ENCODE measurements at places on chromosomes 7 and 10.

DNA sequence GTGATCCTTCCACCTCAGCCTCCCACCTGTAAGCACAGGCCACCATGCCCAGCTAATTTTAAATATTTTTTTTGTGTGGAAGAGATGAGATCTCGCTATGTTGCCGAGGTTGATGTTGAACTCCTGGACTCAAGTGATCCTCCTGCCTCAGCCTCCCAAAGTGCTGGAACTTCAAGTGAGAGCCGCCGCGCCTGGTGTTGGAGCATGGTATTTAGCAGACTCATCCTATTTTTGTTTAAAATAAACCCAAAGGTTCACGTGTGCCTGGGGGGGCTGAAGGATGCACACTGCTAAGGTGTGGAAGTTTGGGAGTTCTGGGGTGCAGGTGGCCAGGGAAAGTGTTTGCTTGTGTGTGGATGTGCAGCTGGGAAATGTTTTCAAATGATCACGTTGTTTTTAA lies 18.1 kb downstream of the PDGFA start:
- DNase-seq: no peak

DNA sequence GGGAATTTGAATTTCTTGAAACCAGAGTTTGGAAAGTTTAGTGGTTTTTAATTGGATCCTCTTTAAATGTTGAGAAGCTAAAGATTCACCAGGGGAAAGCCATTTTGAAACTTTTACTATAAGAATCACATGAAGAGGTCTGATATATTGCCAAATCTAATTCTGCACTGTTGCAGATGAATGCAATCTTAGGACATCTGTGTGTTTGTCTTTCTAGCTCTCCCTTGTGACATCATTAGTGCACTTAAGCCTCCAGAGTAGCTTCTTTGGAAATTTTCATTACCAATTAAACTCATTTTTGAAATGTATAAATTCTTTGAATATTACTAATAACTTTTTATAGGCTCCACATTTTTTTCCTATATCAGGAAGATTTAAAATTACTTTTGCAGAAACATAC lies 160.2 kb downstream of the BICC1 start:
- no peak for DNase-seq

DNA sequence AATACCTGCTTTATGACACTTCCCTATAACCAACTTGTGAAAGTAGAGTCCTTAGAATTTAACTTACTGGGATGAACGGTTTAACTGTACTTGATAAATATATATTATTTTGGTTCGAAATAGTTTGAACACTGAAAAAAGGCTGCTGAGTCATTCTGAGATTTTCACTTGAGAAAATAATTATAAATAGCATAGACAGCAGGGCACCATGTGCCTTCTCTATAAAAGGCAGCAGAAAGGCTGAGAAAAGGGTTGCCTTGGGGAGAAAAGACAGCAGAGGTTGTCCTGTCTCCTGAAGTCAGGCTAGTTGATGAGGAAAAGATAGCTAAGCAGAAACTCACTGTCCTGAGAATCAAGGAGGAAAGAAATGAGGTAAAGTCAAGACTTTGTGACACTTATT lies 92.4 kb downstream of the CTTNBP2 start:
- DNase-seq: no peak

- no peak for DNase-seq
Measured at GRCh38 chr10:19668116-19668515, 148.1 kb upstream of the PLXDC2 start.

GRCh38 chr7:6205971-6206660 lies 66.3 kb downstream of the CYTH3 start:
- no peak for DNase-seq

GRCh38 chr7:156703773-156704482 lies 63.4 kb downstream of the RNF32 start:
- DNase-seq: no peak

DNA sequence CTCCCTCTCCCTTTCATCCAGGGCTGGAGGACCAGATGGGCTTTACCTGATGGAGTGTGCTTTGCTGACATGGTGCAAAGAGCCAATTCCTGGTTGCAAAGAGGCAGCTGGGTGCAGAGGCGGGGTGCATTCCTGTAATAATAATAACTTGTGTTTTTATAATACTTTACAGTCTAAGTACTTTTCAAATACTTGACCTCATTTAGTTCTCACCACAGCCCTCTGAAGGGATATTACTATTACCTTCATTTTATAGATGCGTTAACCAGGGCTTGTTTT lies 70.4 kb downstream of the TCF7L2 start:
- DNase-seq: no peak
